Caudate nucleus (tissue), 63 donors: ENCODE measurements at places on chromosomes 1 and 21.

- DNase-seq = no peak
Observed at GRCh38 chr1:48969971-48970370, 193.3 kb upstream of the BEND5 start.

DNA sequence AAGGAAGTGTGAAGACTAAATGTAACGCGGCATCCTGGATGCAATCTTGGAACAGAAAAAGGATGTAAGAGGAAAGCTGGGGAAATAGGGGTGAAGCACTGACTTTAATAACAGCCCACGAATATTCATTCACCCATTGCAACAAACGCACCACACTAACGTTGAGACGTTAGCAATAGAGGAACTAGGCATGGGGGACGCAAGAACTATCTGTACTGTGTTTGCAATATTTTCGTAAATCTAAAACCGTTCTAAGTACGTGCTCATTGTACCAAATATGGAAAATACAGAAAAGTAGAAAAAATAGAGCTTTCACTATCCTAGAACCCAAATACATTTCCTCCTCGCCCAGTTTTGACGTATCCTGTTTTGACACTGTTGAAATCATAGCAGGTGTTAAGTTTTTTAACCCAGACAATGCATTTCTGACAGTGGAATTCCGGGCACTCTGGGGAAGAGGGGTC lies 3.9 kb downstream of the LAPTM5 start:
- DNase-seq = no peak

DNA sequence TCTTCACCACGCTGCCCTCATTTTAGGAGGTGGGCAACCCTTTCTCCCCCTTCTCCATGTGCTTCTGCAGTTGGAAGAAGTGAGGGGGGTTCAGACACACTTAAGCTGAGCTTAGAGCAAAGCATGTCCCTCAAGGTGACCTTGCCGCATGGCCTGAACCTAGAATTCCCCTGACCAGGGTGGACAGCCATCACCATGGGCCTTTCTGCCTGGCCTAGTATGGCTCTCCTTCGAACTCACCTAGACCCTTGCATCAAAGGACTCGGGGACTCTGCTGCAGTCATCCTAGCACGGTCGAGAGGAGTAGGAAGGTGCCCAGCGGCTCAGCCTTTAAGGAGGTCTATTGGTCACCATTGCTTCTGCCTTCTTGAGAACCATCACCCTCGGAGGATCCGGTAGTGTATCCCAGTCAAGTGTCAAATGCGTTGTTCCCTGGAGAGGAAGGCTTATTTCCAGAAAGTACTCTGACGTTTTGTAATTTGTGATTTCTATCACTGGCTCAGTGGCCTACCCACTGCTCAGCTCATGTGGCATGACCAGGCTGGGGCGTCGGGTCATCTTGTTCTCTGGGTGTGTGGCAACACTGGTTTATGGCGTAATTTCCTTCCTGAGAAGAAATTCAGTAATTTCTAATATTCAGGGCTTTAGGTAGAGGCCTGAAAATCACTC lies at the start of gene KCNE1:
Gene KCNE1, minus strand, starts transcription at position 424 of the 669 bp plus-strand sequence. CDS start 62,576 bp downstream, outside the sequence.
- DNase-seq = no peak

GRCh38 chr21:36751383-36751782 lies 52.5 kb downstream of the SIM2 start:
- no peak for DNase-seq

- DNase-seq = no peak
Observed at GRCh38 chr1:37673920-37674319, 18.4 kb upstream of the CDCA8 start.

DNA sequence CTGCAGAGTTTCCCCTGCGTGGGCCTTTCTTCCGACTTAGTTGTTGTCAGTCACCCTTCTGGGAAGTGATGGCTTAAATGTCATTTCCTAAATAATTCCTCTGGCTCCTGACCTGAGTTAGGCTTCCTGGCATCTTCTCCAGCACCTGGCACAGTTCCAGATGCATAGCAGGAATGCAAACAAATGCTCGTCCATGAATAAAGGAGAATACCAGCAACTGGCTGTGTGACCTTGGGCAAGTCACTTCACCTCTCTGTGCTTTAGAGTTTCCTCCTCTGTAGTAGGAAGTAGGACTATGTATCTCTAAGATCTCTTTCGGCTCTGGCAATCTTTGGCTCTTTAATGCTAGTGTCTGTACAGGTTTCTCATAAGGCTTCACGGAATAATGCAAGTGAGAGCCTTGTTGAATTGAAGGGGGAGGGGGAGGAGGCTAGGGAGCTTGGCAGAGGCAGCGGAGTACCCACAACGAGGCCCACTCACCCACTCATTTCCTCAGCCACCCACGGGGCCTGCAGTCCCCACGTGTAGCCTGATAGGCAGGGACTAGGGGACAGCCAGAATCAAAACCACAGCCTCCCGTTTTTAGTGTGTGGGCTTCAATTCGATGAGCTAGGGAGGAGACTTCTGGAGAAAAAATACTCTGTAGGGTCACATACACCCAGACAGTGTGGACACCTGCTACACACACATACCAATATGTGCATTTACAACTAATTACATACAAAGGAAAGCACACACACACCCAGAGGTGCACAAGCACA lies 48.1 kb downstream of the TENT5C start:
- DNase-seq = no peak

GRCh38 chr1:167440776-167441175 lies 77.6 kb downstream of the CD247 start:
- DNase-seq = no peak

GRCh38 chr1:93804412-93804811 lies 74.6 kb downstream of the DNTTIP2 start:
- DNase-seq = no peak

DNA sequence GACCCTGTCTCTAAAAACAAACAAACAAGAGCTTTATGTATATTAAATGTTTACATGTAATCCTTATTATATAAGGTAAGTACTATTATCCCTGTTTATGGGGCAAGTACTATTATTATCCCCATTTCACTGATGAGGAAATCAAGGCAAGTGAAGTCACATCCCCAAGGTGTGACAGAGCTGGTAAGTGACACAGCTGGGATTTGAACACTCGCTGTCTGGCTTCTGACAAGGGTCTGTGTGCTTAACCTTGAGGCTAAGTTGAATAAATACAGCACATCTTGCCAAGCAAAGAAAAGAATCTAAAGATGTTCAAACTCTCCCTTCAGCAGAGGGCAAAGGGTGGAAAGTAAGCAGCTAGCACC lies 167.9 kb upstream of the IRF2BP2 start:
- no peak for DNase-seq

GRCh38 chr1:232813760-232814159 lies 8.5 kb downstream of the MAP10 start:
- DNase-seq = no peak

DNA sequence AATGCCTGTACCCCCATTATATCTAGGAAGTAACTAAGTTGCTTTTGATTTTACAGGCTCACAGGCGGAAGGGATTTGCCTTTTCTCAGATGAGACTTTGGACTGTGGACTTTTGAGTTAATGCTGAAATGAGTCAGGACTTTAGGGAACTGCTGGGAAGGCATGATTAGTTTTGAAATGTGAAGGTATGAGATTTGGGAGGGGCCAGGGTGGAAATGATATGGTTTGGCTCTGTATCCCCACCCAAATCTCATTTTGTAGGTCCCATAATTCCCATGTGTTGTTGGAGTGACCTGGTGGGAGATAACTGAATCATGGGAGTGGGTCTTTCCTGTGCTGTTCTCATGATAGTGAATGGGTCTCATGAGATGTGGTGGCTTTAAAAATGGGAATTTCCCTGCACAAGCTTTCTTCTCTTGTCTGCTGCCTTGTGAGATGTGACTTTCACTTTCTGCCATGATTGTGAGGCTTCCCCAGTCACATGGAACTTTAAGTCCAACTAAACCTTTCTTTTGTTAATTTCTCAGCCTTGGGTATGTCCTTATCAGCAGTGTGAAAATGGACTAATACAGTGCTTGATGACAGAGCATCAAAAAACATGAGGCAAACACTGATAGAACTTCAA lies 1119.5 kb downstream of the PLA2G4A start:
- no peak for DNase-seq

DNA sequence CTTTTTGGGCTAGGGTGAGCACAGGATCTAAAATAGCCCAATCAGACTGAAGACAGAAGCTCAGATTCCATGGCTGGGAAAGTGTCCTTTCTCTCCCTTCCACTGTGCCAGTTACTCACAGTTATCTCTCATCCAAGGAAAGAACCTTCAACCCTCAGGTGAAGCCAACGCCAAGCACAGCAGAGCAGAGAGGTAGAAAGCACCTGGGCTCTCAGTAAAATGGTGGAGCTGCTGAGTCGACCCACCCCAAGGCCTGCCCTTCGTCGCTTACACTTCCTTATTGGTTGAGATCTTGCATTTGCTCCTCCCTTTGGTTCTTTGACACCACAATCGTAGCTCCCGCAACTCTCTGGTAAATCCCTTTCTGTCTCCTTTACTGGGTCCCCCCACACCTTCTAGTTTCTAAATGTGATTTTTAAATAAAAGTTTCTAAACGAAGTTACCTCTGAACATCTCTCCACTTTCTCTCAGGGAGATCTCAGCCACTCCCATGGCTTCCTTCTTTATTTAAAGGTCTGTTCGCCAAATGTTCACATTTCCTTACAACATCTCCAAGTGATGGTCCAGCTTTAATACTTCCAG lies 27.5 kb upstream of the SLC30A1 start:
- DNase-seq = no peak

DNA sequence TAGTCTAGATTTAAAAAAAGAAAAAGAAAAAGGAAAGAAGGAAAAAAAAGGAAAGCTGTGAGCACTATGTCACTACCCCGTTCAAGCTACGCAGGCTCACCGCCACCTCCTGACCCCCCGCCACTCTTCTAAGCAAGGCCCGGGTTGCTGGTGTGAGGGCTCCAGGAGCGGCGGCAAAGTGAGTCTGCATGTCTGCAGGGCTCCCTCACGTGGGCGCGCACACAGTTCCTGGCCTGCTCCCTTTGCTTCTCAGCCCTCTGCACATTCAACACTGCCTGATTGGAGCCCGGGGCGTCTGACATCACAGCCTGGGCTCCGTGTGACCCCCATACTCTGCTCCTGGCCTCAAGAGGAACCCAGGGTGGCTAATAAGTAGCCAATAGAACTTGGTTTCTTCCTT lies 81.4 kb upstream of the TLR5 start:
- no peak for DNase-seq

GRCh38 chr1:22237433-22238093 lies 94.7 kb upstream of the WNT4 start:
- DNase-seq = no peak

DNA sequence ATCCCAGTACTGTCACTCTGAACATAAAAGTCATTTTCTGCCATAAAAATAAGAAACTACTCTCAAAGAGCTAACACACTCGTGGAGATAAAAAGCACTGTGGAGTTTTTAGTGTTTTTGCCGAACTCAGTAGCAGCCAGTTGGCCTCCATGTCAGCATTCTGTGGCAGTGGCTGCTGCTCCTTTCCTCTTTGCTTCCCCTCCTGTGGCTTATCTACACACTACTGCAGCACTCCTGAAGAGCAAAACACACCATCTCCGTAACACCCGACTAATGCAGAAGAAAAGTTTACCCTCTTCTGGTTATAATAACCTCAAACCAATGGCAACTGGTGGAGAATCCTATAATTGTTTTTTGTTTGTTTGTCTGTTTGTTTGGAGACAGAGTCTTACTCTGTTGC lies 44.9 kb downstream of the RAB3GAP2 start:
- DNase-seq = no peak

DNA sequence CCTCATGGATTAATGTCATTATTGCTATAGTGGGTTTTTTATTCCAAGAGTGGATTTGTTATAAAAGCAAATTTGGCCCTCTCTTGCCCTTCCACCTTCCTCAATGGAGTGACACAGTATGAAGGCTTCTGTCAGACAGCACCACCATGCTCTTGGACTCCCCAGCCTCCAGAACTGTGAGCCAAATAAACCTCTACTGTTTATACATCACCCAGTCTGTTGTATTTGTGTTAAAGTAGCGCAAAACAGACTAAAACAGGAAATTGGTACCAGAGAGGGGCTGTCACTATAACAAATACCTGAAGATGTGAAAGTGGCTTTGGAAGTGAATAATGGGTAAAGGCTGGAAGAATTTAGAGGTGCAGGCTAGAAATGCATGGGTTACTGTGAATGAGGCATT lies 38.0 kb upstream of the DMRTB1 start:
- no peak for DNase-seq

DNA sequence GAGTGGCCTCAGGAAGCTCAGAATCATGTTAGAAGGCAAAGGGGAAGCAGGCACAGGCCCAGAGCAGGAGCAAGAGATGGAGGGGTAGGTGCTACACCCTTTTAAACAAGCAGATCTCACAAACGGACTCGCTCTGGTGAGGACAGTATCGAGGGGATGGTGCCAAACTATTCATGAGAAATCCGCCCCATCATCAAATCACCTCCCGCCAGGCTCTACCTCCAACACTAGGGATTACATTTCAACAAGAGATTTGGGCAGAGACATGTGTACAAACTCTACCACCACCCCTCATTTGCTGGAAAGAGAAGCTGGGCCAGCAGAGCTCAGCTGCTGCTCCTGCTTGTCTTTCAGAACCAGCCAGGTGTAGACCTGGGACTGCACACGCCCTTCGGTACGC lies 32.9 kb downstream of the MIS18A start:
- no peak for DNase-seq

- no peak for DNase-seq
Observed at GRCh38 chr1:50710099-50710498, 250.0 kb downstream of the FAF1 start.

DNA sequence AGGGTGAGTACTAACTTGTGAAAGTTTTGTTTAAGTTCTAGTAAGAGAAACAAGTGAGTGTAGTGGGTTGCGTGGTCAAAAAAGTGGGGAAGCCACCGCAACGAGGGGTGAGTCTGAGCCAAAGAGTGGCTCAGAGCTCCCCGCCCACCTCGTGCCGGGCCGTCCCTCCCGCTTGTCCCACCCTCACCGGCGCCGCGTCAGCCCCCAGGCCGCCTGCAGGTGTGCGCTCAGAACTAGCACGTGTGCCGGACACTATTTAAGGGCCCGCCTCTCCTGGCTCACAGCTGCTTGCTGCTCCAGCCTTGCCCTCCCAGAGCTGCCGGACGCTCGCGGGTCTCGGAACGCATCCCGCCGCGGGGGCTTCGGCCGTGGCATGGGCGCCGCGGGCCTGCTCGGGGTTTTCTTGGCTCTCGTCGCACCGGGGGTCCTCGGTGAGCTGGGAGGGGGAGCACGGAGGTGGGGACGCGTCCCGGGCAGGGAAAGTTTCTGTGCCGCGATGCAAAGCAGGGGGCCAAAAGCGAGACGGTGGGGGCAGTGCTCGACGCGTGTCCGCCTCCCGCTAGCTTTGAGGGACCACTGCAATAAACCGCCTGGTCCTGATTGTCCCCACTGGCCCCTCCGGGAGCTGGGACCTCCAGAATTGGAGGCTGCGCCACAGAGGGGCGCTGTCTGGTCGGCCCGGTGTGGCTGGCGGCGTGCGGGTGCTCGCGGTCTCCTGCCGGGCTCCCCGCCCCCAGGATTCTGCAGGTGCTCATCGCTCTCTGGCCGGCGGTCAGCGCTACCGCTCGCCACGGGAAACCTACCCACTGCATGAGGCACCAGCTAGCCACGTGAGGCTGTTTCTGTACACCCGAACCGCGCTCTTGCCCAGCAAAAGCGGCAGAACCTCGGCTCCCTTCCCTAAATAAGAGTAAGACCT lies at the start of gene CR2:
Gene CR2, plus strand, starts transcription at position 283 of the 919 bp plus-strand sequence. Its CDS starts 91 bp downstream, at position 374.
- DNase-seq = no peak

DNA sequence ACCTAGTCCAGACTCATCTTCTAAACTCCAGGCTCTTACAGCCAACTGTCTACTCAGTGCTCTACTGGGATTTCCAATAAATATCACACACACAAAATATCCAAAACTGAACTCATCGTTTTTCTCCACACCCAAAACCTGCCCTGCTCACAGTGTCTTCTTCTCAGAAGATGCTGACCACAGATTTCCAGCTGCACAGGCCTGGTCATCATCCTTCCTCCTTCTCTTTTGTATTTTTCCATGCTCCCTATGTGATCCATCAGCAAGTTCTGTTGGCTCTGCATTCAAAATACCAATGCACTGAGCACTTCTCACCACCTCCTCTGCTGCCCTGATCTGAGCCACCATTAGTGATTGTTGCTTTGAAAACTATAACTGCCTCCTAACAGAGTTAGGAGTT lies 159.5 kb upstream of the KAZN start:
- no peak for DNase-seq
